SIG-M5 (cell line): ENCODE measurements at places on chromosomes 2 and 18.

DNA sequence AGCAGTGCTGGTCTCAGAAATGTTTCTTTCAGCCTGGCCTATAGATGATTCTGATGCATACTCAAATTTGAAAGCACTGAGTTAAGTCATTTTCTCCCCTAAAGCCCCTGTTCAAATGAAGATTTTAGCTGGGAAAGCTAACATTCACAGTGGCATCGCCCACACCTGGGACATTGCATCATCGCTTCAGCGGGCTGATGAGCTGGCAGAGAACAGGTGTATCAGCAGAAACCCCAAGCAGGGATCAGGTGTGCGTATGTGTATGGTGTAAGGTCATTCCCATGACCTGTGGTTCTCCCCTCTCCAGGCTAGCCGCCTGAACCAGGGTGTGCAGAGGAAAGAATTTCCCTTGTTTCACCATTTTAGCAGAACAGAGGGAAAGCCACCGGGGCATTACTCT is 56.3 kb downstream of the EPAS1 start:
- no peak for DNase-seq

GRCh38 chr18:79974025-79974654 is 9.7 kb downstream of the HSBP1L1 start:
- no peak for DNase-seq

DNA sequence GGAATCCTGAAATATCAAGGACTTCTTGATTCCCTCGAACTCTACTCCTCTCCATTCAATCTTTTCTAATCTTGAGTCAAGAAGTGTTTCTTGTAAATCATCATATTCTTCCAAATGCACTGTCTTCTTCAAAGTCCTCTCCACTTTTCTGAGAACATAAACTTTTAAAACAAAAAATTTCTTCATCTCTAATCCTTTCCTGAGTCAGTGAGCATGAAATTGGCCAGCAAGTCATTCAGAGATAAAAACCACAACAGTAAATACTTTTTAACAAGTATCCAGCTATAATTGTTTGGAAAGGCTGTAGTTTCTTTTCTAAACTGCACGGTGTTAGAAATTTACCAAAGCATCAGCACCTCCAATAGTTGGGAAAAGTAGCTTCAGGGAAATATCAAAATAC is 312.6 kb upstream of the GALNT5 start:
- no peak for DNase-seq

GRCh38 chr2:207483477-207483876 is 46.3 kb upstream of the CREB1 start:
- no peak for DNase-seq

- DNase-seq = no peak
Observed at GRCh38 chr18:78420116-78420515, 559.5 kb upstream of the SALL3 start.

- DNase-seq = no peak
Observed at GRCh38 chr2:235614900-235615712, 121.3 kb downstream of the AGAP1 start.

- DNase-seq = no peak
Observed at GRCh38 chr2:176637486-176638166, 368.4 kb downstream of the MTX2 start.

DNA sequence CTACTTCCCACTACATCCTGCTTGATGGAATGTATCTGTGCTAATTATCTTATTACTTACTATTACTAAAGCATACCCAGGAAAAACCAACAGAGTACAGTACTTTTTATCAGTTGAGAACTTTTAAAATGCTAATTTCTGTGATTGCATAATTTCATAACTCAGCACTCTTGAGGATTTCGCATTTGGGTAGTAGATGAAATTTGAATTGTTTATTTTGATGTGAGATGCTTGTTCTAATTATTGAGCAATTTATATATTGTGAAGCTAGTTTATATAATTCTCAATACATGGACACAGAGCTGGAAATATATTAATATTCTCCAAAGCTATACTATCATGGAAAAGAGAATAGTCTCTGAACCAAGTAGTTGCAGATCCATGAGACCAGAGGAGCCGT is 104.5 kb upstream of the SP5 start:
- DNase-seq = no peak

DNA sequence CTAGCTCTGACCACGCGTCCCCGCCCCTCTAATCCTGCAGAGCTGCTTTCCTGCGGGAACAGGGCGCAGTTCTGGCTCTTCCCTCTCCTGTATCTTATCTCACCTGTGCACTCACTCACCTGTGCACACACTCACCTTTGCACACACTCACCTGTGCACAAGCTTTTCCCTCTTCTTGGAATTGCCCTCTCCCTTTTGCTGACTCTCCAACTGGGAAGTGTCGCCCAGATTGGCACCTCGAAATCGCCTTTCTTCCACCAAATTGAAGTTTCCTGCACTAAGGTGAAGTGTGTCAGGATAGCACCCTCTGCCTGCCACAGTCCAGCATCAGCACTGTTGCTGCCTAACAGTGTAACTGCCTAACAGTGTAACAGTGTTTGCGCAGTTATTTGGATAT is 566 bp upstream of the CMPK2 start:
- no peak for DNase-seq

GRCh38 chr2:102843764-102844443 is 82.1 kb downstream of the TMEM182 start:
- DNase-seq = no peak

DNA sequence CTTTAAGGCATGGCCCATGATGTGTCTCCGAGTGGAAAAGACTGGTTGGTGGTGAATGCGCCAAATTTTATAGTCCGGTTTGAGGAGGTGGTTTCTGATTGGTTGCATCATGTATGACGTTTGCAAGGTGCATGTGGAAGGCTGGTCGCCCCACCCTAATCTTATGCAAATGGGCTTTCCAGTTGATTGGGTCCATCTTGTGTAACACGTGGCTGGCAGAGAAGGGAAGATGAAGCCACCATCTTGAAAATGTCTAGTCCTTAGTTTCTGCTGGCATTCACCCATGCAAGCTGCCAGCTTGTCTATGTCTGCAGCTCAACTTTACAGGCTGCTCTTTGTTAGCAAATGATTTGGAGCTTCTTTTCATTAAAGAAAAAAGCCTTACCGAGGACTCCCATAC is 132.2 kb downstream of the PIK3C3 start:
- no peak for DNase-seq

DNA sequence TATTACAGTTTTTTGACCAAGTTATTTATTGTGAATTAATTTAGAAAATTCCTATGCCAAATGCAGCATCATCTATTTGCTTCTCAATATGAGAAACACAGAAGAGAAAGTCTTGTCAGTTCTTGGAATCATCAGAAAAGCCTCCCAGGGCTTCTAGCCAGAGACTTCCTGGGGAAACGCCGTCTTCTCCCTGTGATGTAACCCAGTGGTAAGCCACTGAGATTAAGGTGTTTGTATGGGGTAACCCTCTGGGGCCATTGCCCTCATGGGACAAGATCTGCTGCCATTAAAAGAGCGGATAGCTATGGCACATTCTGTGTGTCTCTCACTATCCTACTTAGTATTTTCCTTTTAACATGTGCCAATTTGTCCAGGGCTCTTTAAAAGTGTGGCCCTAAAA is 28.0 kb downstream of the ANKRD29 start:
- DNase-seq = no peak

DNA sequence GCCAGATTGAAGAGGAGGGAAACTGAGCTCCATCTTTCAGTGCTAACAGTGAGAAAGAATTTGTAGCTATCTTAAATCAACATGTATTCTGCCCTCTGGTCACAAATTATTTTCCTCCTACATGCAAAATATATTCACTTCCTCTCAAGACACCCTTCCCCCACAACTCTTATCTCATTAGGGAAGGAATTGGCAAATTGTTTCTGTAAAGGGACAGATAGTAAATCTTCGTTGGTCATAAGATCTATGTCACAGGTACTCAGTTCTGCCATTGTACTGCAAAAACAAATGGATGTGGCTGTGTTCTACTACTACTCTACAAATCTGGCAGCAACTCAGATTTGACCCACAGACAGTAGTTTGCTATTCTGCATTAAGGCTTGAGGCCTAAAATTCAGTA is 53.0 kb upstream of the CYP20A1 start:
- DNase-seq = no peak

DNA sequence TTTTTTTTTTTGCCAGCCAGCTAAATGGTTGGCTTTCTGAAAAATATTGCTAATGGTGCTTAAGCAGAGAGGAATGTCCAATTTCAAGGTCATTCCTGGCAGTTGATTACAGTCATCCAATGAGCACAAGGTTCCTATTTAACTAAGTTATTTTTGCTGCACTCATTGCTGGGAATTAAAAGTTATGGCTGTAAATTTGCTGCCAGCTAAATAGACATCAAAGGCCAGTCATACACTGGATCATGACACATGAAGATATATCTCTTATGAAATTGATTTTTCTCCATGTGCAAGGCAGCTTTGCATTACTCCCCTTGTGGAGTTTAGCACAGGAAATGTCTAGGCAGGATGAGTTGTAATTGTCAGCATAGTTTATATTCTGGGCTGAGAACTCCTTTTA is 1898.4 kb upstream of the CELF4 start:
- DNase-seq = no peak

GRCh38 chr2:1010415-1010930 is 59.8 kb downstream of the SNTG2 start:
- no peak for DNase-seq

DNA sequence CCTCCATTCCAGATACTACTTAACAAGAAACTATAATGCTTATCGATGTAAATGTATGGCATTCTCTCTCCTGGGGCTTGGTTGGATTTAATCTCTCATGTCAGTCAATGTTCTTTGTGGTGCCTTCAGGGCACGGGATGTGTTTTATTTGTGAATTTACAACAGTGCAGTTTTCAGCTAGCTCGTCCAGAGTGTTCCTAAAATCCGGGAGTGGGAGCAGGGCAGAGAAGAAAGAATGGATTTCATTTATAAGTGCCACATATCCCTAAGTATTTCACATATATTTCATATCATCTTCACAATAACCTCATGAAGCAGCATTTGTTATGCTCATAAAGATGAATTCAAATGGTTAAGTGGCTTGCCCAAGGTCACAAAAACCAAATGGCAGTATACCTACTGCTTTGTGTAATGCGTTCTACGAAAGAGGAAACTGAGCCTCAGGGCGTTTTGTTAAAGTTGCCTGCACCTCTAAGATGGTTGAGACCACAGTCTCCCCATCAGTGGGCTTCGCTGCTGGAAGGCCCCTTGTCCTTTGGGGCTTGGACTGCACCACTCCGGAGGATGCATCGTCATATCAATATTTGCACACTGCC is 134.7 kb upstream of the MGAT5 start:
- DNase-seq = no peak

DNA sequence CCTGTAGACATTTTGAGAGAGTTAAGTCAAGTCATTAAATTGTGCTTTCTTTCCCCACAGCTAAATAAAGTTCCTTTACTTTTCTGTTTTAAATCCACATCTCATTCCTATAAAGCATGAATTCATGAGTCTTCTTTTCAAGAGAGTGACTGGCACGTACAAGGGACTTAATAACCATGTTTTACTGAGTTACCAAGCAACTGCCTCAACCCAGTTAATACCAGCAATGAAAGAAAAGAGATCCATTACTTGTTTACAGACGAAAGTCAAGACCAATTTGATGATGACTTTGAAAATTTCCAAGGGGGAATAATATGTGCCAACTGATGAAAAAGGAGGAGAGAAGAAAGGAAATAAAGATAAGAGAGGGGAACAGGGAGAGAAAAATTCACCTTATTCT is 1082.5 kb upstream of the GYPC start:
- DNase-seq = no peak

GRCh38 chr18:31454066-31454708 is 6.6 kb downstream of the DSG3 start:
- no peak for DNase-seq

DNA sequence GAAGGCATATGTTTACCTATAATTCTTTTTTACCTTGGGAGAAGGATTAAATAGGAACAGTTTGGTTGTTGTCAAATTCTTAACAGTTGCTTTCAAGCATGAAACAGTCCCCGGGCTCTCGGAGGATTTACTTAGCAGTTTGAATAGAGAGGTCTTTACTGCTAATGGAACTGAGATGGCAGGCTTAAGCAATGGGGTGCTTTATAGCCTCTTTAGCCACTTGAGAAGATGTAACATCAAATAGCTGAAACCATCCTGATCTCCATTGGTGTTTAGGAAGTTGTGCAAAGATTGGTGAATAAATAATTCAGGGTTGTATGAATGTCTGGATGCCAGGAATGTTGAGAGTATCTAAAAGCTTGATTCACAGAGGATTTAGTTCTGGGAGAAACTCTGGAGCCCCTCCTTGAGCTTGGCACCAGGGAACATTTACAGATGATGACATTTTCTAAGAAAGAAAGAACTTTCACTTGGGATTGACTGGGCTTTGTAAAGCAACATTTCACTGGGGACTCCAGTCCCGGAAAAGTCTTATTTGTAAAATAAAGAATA is 51.9 kb downstream of the PTPRM start:
- no peak for DNase-seq

- DNase-seq = no peak
Observed at GRCh38 chr2:95104606-95105005, 17.0 kb downstream of the MRPS5 start.

GRCh38 chr18:13245481-13246000 is 27.0 kb downstream of the LDLRAD4 start:
- DNase-seq = no peak

DNA sequence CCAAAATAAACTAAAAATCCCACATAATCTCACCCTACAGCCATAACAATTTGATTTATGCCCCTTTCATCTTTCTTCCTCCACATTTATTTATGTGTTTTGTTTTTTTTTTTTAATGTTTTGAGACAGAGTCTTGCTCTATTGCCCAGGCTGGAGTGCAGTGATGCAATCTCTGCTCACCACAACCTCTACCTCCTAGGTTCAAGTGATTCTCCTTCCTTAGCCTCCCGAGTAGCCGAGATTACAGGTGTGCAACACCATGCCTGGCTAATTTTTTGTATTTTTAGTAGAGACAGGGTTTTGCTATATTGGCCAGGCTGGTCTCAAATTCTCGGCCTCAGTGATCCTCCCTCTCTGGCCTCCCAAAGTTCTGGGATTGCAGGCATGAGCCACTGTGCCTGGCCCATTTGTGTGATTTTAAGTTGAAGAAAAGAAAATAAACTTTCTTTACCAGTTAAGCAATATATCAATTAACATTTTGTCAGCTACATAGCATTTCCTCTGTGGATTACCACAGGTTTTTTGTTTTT is 35.9 kb upstream of the LPIN2 start:
- no peak for DNase-seq

GRCh38 chr18:65227970-65228369 is 522.8 kb upstream of the CDH7 start:
- no peak for DNase-seq

- DNase-seq = no peak
Observed at GRCh38 chr2:19078709-19079108, 279.7 kb downstream of the OSR1 start.

DNA sequence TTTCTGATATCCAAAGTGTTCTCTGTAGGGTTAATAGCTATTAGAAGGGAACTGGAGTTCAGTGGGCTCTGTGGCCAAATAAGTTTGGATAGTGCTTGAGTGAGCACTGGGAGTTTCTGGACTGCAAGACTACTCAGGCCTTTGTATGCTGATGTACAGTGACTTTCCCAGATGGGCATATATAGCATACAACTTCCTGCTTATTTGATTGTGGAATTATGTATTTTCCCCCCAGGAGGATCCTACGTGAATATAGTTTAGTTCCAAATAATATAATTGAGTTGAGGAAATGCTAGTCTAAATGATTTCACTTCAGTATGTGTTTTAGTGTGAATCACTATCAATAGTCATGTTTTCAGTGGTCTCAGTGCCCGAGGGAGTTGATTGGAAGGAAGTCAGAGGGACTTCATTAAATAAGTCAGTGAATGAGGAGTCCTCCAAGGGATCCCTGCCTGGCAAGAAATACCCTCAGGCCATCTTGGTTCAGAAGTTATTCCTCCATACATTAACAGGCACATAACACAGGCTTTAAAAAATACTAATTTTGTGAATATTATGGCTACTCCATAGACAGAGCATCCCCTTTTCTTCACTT is 251.4 kb downstream of the PRKCE start:
- DNase-seq = no peak
